ENCODE measurements at places on chromosomes 13 and 19.
A peak's percentile ranks its signal among the peaks of the same experiment; 100 is the strongest.

DNA sequence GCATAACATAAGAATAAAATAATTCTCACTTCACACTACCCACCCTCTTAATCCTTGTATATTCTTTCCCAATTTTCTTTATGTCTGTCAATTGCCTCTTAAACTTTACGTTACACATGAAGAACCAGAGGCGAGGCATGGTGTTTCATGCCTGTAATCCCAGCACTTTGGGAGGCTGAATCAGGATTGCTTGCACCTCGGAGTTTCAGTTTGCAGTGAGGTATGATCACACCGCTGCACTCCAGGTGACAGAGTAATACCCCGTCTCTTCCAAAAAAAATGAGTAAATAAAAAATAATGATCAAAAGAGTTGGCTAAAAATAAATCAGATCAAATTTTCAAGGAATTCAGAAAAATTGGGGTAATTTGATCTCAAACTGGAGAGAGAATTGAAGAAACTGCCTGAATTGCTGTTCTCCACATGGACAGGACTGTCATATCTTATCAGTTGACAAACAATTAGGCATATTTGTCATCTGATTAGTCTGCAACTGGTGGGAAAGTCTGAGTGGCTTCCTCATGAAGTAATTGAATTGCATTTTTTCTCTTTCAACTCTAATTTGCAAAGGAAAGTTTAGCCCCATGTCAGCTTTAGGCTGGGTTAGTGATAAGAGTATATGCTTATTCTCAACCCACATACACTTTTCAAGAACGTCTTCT is 302.9 kb downstream of the ITGBL1 start:
- DNase-seq, result no peak

GRCh38 chr13:69069554-69070133 is 1038.0 kb upstream of the ATXN8OS start:
- no peak for DNase-seq

- no peak for DNase-seq
Observed at GRCh38 chr19:1019980-1020867, 699 bp downstream of the TMEM259 start.

DNA sequence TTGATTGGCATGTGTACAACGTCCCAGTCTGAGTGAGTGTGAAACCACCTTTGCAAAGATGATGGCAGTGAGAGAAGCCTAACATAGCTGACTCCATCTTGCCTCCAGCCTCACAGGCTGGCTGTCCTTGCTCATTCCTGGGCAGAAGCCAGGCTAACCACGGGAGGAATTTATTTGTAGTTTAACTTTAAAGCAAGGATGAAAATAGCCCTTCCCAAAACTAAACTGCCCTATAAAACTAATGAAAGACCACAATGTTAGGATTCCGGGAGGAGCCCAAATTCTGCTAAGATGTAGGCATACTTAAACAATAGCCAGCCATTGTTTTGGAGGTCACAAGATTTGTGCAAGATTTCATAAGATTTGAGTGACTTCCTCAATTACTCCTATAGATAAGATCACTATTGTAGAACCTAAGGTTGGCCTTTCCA is 96.6 kb upstream of the LSM14A start:
- DNase-seq, result no peak

GRCh38 chr19:280541-281009 is 10.6 kb downstream of the PLPP2 start:
- no peak for DNase-seq

GRCh38 chr13:23804166-23804565 is 85.0 kb downstream of the MIPEP start:
- no peak for DNase-seq

DNA sequence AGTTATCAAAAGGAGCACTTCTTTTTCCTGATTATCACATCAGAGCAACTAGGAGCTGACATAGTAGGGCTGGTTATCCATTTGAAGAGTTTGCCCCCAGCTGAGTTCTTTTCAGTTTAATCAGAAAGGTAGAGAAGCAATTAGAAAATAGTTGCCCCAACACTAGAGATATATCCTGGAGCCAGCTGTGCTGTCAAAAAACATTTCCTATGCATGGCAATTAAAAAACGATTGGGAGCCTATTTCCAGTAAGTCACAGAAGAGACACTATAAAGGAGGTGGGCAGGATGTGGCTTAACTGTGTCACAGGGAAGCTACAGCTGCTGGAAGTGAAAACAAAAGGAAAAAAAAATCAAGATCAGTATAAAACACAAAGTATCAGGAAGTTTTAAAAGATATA is 155.7 kb upstream of the SLITRK1 start:
- no peak for DNase-seq

DNA sequence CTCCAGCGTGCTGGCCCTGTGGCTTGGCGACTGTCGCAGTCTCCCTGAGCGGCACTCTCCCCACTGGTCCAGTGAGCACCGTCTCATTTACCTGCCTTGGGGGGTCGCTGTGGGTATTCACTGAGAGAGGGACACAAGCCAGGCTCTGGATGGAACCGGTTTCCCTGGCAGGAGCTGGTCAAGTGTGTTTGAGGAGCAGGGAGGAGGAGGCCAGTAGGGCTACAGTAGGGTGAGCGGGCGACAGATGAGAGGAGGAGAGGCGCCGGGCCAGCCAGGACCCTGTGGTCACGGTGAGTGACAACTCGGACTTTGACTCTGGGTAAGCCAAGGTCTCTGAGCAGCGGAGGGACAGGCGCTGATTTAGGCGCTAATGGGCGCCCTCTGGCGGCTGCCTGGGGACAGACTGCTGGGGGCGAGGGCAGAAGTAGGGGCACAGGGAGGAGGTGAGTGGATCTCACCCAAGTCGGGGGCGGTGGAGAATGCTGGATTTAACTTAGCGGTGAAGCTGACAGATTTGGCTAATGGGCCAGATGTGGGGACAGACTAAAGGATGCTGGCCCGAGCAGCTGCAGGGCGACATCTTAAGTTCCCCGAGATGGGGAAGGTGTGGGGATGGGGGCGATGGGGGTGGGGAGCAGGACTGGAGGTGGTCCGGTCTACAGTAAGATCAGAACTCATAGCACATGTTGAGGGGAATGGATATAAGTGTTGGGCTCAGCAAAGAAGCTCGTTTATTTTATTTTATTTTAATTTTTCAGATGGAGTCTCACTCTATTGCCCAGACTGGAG is 4.7 kb upstream of the PRMT1 start:
- peak; percentile 72 for DNase-seq

GRCh38 chr13:85332615-85333014 is 466.6 kb downstream of the SLITRK6 start:
- no peak for DNase-seq

Measured in stimulated activated CD4-positive, alpha-beta T cell treated with anti-CD3 and anti-CD28 coated beads, Interleukin-1b, Interleukin-23, amount 100 ng/mL, for 4 hours (primary cell).